GM13976 (cell line): ENCODE measurements at places on chromosomes 1 and 21.

GRCh38 chr1:156509424-156510034, 9.0 kb upstream of the MEF2D start:
- DNase-seq = no peak

DNA sequence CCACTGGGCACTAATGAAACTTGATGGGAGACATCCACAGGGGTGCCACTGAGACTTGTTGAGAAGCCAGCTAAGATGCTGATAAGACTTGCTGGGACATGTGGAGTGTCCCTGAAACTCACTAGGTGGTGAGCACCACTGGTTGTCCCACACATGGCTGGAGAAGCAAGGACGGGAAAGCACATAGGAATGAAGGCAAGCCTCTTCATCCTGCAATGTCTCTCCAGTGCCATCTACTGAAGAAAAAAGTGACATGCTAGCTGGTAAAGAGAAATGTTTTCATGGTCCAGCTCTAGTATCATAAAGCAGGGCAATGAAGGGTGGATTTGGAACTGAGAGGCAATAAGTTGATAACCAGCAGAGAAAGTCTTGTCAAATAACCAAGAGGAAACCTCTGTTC, 283.0 kb downstream of the PAPPA2 start:
- DNase-seq = no peak

DNA sequence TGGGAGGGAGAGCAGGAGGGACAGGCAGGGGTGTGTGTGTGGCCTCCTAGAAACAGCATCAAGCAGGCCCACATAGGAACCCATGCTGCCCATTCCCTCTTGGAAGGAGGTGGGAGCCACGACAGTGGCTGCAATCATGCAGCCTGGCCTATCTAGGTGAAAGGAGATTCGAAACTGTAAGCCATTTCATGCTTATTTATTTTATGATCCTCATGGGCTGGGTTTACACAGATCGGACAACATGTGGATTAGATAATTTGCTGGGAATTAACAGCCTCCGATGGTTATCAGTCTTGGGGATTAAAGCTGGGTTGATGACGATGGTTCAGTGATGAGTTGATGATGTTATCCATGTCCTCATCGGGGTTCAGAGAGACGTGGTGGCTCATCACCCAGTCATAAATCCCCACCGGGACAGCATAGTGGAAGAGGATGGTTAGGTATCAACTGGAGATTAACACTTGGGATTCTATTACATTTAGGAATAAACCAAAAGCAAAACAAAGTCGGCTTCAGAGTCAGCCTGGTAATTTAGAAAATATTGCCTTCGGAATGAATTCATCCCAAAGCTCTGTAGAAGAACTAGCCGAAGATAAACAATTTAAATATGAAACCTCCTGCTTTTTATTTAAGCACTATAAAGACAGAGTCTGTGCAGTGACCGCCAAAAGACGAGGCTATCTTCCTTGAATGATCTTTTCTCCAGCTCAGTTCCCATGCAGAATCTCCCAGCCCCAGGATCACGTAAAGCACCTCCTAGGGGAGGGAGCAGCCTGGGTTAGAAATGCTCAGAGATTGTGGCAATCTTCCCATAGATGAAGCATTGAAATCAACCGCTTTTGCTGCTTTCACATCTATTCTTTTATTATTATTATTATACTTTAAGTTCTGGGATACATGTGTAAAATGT, 252.8 kb downstream of the FOXD2 start:
- no peak for DNase-seq

DNA sequence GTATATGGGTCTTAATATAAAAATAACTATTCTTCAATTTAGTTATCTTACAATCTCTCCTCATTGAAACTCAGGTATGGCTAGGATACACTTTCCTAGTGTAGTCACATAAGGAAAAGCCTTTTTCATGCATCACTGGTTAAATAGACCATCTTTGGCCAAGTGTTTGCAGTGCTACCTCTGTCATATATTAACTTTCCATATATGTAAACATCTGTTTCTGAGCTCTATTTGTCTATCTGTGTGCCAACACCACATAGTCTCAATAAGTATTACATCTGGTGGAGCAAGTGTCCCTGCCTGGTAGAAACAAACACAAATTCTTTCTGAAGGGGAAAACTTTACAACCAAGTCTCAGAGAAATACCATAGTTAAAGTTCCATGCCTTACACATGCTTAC, 134.6 kb downstream of the TSEN15 start:
- DNase-seq = no peak

DNA sequence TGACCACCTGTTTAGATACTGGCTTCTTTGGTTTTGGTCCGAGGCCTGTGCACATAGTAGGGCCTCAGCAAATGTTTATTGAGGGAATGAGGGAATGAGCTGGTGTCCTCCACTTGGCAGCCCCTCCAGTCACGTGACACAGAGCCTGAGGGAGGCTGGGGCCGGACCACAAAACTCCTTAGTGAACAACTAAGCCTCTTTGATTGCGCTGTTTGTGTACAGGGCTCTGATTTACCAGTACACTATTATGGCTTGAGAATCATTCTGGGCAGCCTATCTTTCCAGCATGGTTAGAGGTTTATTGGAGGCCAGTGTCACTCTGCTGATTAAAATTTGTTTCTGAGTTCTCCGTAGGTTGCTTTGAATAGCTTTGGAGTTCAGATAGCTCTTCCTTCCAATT, 10.2 kb upstream of the LRRN2 start:
- no peak for DNase-seq

DNA sequence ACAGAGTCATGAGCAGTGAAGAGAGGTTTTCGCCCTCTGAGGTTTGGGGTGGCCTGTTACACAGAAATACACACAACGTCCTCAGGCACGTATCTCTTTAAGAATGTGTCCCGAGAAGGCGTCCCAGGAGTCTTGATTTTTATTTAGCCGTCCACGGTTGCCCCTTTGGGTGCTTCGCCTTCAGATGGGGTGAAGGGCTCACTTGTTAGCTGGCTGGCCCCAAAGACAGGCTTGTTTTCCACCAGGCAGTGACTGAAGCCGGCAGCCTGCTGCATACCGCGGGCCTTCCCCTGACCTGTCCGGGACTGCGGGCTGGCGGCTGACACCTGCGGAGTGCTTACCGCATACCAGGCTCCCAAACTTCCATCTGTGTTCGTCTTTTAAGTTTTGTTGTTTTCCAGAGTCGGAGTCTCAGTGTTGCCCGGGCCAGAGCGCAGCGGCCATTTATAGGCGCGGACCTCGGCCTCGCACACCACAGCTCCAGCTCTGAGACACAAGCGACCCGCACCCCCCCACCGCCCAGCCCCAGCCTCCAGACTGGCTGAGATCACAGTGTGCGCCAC, 1.6 kb upstream of the ADARB1 start:
- DNase-seq = no peak

DNA sequence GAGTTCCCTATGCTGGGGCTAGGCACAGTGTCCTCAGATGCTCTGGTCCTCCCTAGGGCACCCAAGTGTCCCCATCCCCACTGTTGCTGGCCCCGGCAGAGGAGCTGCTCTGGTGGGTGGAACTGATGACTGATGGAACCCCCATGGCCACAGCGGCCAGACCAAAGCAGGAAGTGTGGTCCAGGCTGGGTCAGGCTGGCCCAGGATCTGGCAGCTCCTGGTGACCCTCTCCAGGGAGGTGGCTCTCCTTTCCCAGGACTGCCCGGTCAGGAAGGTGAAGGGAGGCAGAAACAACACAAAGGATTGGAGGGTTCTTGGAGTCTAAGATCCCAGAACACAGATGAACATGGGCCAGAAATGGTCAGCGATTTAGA, 1.1 kb downstream of the NKAIN1 start:
- DNase-seq = no peak

DNA sequence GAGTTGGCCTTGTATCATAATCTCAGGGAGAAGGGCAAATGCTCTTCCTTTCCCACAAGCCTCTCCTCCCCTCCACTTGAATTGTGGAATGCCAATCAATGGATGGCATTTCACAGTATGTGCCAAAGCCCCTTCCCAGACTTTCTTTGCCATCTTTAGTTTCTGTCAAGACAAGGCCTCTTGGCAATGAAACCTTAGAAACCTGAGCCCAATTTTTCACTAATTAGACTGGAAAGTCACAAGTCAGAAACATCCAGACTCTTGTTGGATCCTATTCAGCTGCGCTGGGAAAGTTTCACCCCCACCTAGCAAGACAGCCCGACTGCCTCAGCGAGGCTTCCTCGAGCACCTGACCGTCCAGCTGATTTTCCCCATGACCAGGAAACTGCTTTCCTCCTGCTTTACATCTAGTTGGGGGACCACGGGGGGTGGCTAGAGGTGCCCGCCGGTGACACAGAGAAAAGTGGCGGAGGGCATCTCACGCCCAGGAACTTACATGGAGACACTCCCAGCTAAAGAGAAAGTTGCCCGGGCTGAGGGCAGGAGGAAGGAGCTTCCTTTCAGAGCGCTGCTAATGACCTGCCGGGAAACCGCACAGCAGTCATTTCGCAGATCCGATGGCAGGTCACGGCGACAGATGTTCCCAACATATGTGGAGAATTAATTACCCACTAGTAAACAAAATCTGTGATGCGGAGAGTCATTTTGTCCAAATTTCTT, 302.6 kb upstream of the RRP15 start:
- DNase-seq = no peak

DNA sequence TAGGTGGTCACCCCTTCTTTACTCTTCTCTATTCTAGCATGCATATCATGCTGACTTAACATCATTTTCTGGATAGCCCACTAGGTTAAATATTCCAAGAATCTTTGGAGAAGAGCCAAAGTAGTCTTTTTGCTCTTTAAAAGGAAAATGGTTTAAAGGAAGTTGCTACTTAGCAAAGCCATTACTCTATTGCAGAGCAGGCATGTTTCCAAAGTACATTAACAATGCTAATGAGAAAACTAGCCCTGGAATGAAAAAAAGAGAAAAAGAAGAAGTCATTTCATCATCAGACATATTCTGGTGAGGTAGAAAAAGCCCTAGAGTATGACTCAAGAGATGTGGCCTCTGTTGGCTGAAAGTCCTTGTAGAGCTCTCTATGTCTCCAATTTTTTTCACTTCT, 74.0 kb downstream of the NUF2 start:
- DNase-seq = no peak

DNA sequence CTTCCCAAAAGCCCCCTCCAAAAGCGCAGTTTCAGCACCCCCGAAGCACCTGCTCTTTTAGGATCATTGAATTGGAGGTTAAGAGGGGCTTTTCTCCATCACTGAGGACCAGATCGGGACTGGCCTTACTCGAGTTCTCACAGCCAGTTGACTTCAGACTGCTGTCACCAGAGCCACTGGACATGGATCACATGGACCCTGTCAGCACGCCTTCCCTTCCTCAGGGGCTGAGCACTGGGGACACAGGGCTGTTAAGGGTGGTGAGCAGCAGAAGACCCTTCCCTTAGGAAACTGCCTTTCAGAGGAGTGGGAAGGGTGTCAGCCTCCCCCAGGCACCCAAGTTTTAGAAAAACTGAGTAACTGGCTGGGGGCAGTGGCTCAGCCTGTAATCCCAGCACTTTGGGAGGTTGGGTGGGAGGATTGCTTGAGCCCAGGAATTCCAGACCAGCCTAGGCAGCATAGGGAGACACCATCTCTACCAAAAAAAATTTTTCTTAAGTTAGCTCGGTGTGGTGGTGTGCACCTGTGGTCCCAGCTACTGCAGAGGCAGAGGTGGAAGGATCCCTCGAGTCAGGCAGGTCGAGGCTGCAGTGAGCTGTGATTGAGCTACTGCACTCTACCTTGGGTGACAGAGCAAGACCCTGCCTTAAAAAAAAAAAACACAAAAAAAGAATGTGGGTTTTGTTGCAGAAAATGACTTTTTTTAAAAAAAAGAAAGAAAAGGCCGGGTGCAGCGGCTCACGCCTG, 584 bp upstream of the FGR start:
- DNase-seq = no peak

GRCh38 chr1:168420177-168420576, 123.6 kb downstream of the XCL2 start:
- DNase-seq = no peak

DNA sequence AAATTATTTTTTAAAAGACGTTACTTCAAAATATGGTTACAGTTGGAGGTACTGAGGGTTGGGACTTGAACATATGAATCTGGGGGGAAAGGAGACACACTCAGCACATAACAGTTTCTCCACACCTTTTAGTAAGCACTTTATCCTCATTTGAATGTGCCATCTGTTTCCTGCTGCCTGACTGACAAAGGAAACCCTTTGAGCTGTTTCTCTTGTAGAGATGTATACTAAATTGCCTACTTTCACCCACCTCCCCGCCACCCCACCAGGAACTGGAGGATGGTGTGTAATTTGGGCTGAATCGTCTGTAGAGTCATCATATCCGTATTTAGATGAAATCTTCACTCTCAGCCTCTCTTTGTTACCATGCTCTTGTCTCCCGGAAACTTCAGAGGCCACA, 108.1 kb downstream of the KAZN start:
- no peak for DNase-seq

DNA sequence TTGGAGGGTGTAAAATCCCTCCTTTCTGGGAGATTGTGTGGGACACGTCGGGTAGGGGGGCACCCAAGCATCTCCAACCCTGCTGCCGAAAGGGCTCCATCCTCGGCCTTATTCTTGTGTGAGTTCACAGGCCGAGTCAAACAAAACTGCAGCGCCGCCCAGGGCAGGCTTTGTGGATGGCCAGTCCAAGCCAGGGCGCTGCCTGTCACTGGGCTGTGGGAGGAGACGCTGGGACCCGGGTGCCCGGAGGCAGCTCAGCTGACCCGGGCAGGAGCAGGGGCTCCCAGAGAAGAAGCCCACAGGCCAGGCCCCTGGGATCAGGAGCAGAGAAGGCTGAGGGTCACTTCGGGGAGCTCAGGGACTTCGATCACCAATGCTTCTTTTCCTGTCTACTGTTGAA, 31.8 kb upstream of the ARHGEF16 start:
- DNase-seq = no peak

- DNase-seq = no peak
Measured at GRCh38 chr1:58157256-58157655, 389.3 kb downstream of the OMA1 start.

GRCh38 chr1:215393476-215393875, 173.6 kb upstream of the KCTD3 start:
- DNase-seq = no peak

GRCh38 chr1:94737124-94737998, 82.8 kb upstream of the SLC44A3 start:
- DNase-seq = no peak

DNA sequence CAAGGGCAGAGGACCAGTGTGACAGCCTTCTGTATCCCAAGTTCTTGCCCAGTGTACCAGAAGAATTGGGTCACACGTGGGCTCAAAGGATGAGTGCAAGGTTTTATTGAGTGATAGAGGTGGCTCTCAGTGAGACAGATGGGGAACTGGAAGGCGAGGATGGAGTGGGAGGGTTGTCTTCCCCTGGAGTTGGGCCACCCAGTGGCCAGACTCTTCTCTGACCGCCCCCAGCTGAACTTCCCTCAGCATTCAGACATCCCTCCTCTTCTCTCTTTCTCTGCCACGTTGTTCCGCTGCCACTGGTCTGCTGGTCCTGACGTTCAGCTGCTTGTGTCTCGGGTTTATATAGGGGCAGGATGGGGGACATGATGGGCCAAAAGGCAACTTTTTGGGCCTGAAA, 150.1 kb upstream of the IVNS1ABP start:
- DNase-seq = no peak

GRCh38 chr1:16926491-16927073, 4.9 kb downstream of the CROCC start:
- DNase-seq = no peak

GRCh38 chr1:9324246-9325096, 31.8 kb downstream of the SPSB1 start:
- no peak for DNase-seq
